Placental pericyte (primary cell): ENCODE measurements at places on chromosomes 4 and X. TPM values are rescaled to one million over a fixed set of nuclear protein-coding genes. Genes with fewer than 3 reads are reported as not detected.

Gene PHEX
- 0.44 and 1.0 TPM in 2 replicates for total RNA-seq

Gene CT83
- not detected in 2 replicates for total RNA-seq

Gene DCAF4L1
- under 0.01 TPM in 2 replicates for total RNA-seq

Gene USP46
- 10.3 and 20.2 TPM in 2 replicates for total RNA-seq

Gene TMPRSS11A
- not detected in 2 replicates for total RNA-seq

Gene SPATA18
- total RNA-seq, result 19.9 and 24.5 TPM in 2 replicates

Gene NDST4
- total RNA-seq, result not detected in 2 replicates

Gene CT45A5
- not detected in 2 replicates for total RNA-seq

Gene UGT2B17
- not detected in 2 replicates for total RNA-seq

Gene MSANTD1
- total RNA-seq, result 0.66 and 0.72 TPM in 2 replicates

Gene VBP1
- 36.8 and 69.4 TPM in 2 replicates for total RNA-seq

Gene SCRG1
- under 0.01 TPM in 2 replicates for total RNA-seq

Gene MAGEB2
- 2.4 TPM in 1 of 2 replicates, not detected in the other for total RNA-seq

Gene GSX2
- not detected in 2 replicates for total RNA-seq

Gene RRH
- 0.14 TPM in 1 of 2 replicates, not detected in the other for total RNA-seq

Gene NALF2
- not detected in 2 replicates for total RNA-seq

Gene UGT2A1
- not detected in 2 replicates for total RNA-seq

Gene COL4A6
- 11.9 and 30.0 TPM in 2 replicates for total RNA-seq

Gene HHIP
- 0.44 and 10.7 TPM in 2 replicates for total RNA-seq

Gene TGIF2LX
- total RNA-seq, result not detected in 2 replicates

Gene KCNE5
- 0.22 and 1.3 TPM in 2 replicates for total RNA-seq

Gene NXF2
- not detected in 2 replicates for total RNA-seq

Gene SPATA4
- total RNA-seq, result 0.29 and 0.44 TPM in 2 replicates

Gene CXCL3
- 4.9 and 19.7 TPM in 2 replicates for total RNA-seq

Gene UCP1
- not detected in 2 replicates for total RNA-seq

Gene CPZ
- 1.6 and 50.3 TPM in 2 replicates for total RNA-seq

Gene PSAPL1
- not detected in 2 replicates for total RNA-seq

Gene PAPSS1
- total RNA-seq, result 42.9 and 74.2 TPM in 2 replicates

Gene HTN3
- not detected in 2 replicates for total RNA-seq

Gene USP51
- 0.88 and 2.1 TPM in 2 replicates for total RNA-seq

Gene LONRF3
- 0.22 and 0.57 TPM in 2 replicates for total RNA-seq

Gene IL2RG
- 0.43 TPM in 1 of 2 replicates, not detected in the other for total RNA-seq

Gene ATP5ME
- 31.9 and 97.8 TPM in 2 replicates for total RNA-seq

Gene SPANXB1
- total RNA-seq, result not detected in 2 replicates

Gene SMPX
- total RNA-seq, result not detected in 2 replicates

Gene PRRG3
- total RNA-seq, result not detected in 2 replicates

Gene GAGE12E
- total RNA-seq, result not detected in 2 replicates

Gene KLKB1
- total RNA-seq, result 0.14 TPM in 1 of 2 replicates, not detected in the other

Gene CCNQ
- 24.3 and 52.0 TPM in 2 replicates for total RNA-seq

Gene FAM9C
- not detected in 2 replicates for total RNA-seq

Gene NR3C2
- 2.6 and 3.3 TPM in 2 replicates for total RNA-seq

Gene PIGA
- 12.7 and 17.5 TPM in 2 replicates for total RNA-seq

Gene NMU
- not detected in 2 replicates for total RNA-seq
